Stimulated activated CD8-positive, alpha-beta memory T cell treated with anti-CD3 and anti-CD28 coated beads, Interleukin-4, amount 100 ng/mL, for 1 hour (primary cell): ENCODE measurements at places on chromosomes 5 and 9.

GRCh38 chr9:125534971-125535701, 171.9 kb downstream of the MAPKAP1 start:
- DNase-seq = no peak

DNA sequence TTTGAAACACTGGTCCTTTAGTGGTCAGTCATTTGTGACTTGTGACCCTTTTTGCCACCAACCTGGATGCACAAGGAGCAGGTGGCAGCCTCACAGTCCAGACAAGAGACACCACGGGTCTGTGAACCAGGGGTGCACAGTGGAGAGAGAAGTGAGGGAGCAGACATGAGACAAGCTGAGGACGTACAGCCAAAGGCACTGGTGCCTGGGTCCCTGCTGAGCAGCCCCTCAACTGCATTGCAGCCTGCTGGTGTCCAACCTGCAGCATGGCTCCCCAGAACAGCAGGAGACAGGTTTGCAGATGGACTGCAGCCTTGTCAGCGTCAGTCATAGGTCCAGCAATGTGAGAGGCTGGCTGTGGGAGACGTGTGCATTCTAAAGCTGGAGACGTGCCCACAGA, 124.2 kb upstream of the FSTL4 start:
- no peak for DNase-seq

DNA sequence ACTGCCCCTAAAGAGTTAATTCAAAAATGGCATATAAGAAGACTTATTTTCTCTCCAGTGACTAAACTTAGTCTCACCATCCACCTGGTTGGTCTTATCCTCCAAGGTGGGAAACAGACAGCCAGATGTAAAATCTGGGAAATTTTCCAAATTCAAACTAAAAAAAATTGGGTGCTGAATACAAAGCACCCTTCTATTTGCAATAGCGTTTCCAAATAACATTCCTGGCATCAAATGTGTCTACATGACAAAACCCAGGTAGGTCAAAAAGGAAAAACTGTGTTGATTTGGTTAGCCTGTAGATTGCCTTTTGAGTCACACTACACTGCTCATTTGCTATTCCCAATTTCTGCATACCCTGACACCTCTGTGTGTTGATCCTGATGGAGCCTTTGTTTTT, 252.2 kb downstream of the NR2F1-AS1 start:
- no peak for DNase-seq

- DNase-seq = no peak
These were observed 297.8 kb downstream of the NPR3 start for GRCh38 chr5:33008751-33009418.

GRCh38 chr9:16422114-16422513, 448.4 kb downstream of the BNC2 start:
- no peak for DNase-seq

GRCh38 chr9:74379718-74380117, 117.4 kb upstream of the RORB start:
- no peak for DNase-seq

DNA sequence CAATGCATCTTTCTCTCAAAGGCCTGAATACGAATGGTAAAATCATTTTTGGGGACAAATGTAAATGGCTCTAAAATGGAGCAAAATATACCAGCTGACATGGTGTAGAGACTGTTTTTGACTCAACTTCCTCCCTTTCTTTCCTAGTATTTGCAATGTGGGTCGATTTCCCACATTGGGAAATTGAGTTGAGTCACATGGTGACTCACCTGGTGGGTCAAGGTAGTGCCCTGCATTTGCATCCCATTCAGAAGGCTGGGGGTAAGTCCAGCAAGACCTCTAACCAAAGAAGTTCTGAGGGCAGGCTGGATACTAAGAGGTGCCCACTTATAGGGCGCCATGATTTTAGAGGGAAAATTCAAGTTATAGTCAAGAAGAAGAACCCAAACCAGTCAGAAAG, 179.6 kb upstream of the MPDZ start:
- DNase-seq = no peak

- no peak for DNase-seq
These were observed 16.1 kb upstream of the ZNF462 start for GRCh38 chr9:106846857-106847256.

GRCh38 chr9:2015581-2016407, 647 bp downstream of the SMARCA2 start:
- DNase-seq = peak; percentile 17

GRCh38 chr9:14978022-14979000, 68.1 kb upstream of the FREM1 start:
- DNase-seq = no peak

- no peak for DNase-seq
These were observed 924.8 kb upstream of the CDH9 start for GRCh38 chr5:27963050-27963783.

GRCh38 chr9:127926906-127927200, 3.7 kb downstream of the PIP5KL1 start:
- no peak for DNase-seq

DNA sequence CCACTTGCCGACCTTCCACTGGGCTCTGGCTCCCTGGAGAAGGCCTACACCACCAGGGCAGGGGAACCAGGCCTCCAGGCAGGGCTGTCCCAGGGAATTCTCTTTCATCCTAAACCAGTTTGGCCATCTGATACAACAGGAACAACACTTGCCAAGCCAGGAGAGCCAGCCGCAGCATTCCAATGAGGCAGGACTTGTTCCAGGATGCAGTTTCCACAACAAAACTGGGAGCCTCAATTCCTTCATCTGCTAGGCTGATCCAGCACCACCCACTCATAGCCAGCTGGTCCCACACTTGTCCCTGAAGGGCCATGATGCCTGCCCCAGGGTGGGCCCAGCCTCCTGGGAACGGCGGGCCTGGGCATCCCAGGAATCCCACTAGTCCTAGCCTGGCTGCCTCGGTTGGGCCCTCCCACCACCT, 26.0 kb downstream of the BICD2 start:
- DNase-seq = no peak

DNA sequence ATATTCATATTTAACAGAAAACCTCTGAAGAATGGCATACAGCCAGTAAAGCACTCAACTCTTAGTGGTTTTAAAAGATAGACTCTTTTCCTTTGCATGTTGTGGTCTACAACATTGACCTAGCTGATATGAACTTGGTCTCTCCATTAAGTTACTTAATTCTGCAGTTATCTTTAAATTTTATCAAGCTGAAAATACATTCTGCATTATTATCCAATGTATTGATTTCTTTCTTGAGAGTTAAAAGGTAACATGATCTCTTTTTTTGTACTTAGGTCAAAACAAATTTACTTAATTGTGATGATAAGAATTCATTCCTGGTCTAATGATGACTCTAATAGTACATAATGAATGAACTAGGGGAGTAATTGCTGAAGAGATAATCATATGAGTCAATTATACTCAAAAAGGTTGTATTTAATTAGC, 132.9 kb downstream of the STARD4 start:
- DNase-seq = no peak

- no peak for DNase-seq
These were observed 77.2 kb downstream of the PAX5 start for GRCh38 chr9:36956908-36957307.

DNA sequence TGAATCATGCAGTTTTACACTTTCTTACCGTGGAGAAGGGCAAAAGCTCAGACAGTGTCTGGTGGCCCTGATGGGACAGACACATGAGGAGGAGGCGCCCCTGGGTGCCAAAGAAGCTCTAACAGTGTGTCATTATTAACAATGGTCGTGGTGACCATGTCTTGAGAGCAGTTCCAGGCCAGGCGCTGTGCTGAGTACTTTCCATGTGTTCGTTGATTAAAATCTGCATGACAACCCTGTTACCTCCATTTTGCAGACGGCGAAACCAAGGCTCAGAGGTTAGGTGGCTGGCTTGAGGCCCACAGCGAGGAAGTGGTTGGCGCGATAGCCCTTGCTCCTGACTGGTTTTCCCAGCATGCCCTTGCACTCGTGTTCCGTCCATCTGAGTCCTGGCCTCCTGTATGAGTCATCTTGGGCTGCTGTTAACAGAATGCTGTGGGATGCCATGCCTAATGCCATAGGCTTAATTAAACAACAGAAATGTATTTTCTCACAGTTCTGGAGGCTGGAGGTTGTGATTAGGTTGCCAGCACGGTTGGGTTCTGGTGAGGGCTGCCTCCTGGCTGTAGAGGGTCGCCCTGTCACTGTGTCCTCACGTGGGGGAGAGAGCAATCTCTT, 92.0 kb downstream of the AMBP start:
- DNase-seq = no peak

DNA sequence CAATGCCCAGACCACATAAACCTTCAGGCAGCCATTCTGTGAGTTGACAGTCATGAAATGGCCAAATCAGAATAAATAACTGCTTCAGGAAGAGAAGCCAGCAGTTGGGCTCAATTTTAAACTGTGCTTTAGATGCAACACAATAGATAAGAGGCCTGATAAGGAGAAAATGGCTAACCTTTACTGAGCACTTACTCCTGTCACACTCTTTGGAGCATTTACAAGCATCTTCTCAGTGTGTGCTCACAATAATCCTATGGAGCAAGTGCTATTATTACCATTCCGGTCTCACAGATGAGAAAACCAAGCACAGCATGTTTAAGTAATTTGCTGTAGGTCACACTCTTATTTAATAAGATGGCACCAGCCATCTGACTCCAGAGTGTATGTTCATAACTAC, 11.5 kb upstream of the SH3RF2 start:
- DNase-seq = no peak

DNA sequence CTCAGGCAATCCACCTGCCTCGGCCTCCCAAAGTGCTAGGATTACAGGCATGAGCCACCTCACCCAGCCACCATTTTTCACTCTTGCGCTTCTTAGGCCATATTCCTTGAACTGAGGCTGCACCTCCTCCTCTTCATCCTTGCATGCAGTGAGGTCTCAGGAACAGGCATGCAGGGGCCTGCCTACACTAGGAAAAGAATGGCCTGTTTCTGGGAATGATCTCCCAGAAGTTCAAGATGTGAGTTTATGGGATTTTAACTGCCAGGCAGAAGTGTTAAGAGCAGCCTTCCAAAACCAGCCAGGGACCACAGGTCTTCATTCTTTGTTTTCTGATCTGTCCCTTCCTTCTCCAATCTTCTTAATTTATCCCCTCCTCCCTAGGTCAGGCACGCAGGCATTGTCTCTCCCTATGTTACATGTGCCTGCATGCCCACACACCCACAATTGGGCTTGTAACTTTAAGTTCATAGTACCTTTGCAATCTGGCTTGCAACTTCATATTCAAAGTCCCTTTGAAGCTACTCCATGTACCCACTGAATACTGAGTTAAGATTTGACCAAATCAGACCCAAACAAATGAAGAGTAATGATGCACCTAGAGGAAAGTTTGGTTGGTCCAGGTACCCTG, 10.5 kb upstream of the HSPA4 start:
- DNase-seq = no peak

DNA sequence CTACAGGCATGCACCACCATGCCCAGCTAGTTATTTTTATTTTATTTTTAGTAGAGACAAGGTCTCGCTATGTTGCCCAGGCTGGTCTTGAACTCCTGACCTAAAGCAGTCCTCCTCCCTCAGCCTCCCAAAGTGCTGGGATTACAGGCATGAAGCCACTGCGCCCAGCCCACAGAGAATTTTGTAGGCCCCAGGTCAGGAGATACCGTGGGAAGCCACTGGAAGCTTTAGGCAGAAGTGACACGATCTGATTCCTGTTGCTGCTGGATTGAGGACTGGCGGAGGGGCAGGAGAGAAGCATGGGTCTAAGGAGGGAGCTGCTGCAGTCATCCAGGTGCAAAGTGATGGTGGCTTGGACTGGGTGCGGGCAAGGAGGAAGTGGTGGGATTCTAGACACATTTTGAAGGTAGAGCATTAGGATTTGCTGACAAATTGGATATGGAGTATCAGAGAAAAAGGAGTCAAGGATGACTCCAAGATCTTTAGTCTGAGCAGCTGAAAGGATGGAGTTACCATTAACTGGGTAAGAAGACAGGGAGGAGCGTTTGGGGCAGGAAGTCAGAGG, 20.7 kb downstream of the TCF7 start:
- no peak for DNase-seq

- DNase-seq = no peak
These were observed 180.5 kb upstream of the CLINT1 start for GRCh38 chr5:158039441-158039840.

GRCh38 chr5:76104027-76104426, 20.8 kb downstream of the SV2C start:
- no peak for DNase-seq

DNA sequence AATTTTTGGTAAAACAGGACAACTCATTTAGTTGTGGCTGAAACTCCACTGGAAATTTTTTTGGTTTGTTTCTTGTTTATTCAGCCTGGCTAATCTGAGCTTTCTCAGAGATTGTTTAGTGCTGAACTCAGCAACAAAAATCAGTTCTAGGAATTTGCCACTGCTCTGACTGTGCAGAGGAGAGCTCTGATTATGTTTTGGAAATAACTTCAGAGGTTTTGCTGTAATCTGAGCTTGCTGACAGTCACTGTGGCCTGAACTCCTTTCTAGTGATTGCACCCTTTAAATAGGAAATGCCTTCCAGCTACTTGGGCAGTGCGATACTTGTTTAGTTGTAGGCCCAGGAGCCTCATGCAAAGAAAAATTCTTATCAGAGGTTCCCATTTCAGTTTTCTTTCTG, 60.2 kb downstream of the OSTF1 start:
- no peak for DNase-seq

DNA sequence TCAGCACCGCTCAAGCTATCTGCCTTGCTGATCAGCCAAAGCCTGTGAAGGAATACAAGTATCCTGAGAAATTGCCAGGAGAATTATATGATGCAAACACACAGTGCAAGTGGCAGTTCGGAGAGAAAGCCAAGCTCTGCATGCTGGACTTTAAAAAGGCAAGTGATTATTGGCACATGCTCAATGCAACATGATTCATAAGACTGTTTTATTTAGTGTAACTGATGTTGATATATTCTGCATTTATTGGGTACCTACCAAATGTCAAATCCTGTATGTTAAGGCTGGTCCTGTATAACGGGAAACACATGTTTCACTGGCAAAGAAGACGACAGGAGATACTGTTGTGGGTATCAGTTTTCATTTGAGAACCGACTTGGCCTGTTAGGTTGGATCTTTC, 69.0 kb downstream of the ADAMTS16 start:
- DNase-seq = no peak

- no peak for DNase-seq
These were observed 70.6 kb downstream of the ALDH1A1 start for GRCh38 chr9:72882117-72882775.

GRCh38 chr5:96936431-96937320, 796 bp downstream of the LNPEP start:
- DNase-seq = no peak

DNA sequence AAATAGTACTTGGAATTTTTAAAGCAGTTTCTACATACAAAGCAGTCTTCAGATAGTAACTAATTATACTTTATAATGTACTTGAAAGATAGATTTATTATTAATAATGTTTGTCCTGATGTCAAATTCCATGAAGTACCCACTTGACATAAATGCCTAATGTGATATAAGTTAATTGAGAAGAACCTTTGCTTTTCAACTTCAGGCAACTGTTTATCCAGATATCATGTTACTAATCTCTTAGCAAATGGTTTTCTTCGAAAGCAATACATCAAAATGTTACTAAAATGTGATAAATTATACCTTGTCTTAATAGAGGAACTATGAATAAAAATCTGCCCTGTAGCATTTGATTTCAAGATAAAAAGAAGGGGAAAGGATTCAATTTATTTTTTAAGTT, 146.8 kb upstream of the FBXL17 start:
- DNase-seq = no peak
